Karpas-422 (cell line): ENCODE measurements at places on chromosomes 6 and 20. TPM values are rescaled to one million over a fixed set of nuclear protein-coding genes. Genes with fewer than 3 reads are reported as not detected.
A peak's percentile ranks its signal among the peaks of the same experiment; 100 is the strongest.

GRCh38 chr20:44692932-44693480 lies 22.2 kb upstream of the CCN5 start:
- DNase-seq: no peak

- no peak for DNase-seq
These were observed 42.1 kb downstream of the VAPB start for GRCh38 chr20:58431134-58431533.

GRCh38 chr6:35562060-35562459 lies 49.4 kb upstream of the TULP1 start:
- peak; percentile 36 for DNase-seq

VWA7 gene
- 0.29 and 0.34 TPM in 2 replicates for total RNA-seq

SAMD10 gene
- total RNA-seq: 11.7 and 13.0 TPM in 2 replicates

HLA-DQA2 gene
- 40.2 and 66.5 TPM in 2 replicates for total RNA-seq
